ENCODE measurements at places on chromosomes 5 and 9.

DNA sequence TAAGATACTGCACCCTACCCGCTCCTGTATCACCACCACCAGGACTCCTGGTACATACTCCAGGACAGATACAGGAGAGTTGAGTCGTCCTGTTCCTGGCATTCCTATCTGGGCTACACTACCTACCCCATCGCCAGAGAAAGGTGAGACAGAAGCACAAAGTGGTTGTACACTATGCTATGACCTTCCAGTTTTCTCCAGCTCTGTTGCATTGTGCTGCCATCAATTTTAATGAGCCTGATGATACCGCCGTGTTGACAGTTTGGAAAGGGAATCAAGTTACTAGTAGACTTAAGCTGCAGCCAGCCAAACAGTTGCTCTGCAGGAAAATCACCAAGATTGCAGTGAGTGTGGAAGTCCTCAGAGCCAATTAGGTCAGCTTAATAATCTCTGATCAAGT, 35.2 kb downstream of the ANP32B start:
- DNase-seq, result no peak

- DNase-seq, result no peak
These were observed 4.3 kb upstream of the FYB1 start for GRCh38 chr5:39223565-39224156.

- DNase-seq, result no peak
These were observed 21.5 kb upstream of the WHRN start for GRCh38 chr9:114526807-114527206.

GRCh38 chr5:177511181-177511580, 1.6 kb upstream of the DOK3 start:
- no peak for DNase-seq

- DNase-seq, result no peak
These were observed 40.4 kb upstream of the HSPB3 start for GRCh38 chr5:54415147-54415546.

GRCh38 chr5:67283275-67283987, 86.8 kb upstream of the CD180 start:
- DNase-seq, result no peak

DNA sequence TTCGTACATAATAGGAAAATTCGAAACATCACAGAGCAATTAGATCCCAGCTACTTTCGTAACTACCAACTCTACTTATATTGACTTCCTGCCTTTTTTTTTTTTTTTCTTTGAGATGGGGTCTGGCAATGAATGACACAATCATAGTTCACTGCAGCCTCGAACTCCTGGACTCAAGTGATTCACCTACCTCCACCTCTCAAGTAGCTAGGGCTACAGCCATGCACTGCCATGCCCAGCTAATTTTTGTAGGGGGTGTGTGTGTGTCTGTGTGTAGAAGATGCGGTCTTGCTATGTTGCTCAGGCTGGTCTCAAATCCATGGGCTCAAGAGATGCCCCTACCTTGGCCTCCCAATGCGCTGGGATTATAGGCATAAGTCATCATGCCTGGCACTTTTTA, 5.8 kb upstream of the PAIP2 start:
- DNase-seq, result no peak

GRCh38 chr5:127013407-127013806, 17.0 kb downstream of the MARCHF3 start:
- no peak for DNase-seq

DNA sequence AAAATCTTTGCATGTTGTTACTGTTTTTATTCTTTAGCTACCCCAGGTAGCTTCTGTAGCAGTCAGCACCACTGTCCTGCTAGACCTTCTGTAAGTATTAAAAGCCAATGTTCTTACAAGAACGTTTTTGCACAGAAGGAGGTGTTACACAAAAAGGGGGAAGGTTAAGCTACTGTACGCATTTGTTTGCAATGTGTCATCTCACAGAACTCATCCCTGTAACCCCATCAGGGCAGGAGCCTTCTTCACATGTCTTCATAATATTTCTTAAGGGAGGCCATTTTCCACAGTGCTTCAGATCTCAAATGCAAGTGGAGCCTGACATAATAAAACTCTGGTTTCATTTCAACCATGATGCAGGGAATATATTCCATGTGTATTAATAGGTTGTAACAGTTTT, 67.9 kb downstream of the OSMR start:
- DNase-seq, result no peak

- no peak for DNase-seq
These were observed 90.8 kb upstream of the NR5A1 start for GRCh38 chr9:124598048-124598447.

- no peak for DNase-seq
These were observed 278.8 kb downstream of the GAS1 start for GRCh38 chr9:86668488-86668887.

DNA sequence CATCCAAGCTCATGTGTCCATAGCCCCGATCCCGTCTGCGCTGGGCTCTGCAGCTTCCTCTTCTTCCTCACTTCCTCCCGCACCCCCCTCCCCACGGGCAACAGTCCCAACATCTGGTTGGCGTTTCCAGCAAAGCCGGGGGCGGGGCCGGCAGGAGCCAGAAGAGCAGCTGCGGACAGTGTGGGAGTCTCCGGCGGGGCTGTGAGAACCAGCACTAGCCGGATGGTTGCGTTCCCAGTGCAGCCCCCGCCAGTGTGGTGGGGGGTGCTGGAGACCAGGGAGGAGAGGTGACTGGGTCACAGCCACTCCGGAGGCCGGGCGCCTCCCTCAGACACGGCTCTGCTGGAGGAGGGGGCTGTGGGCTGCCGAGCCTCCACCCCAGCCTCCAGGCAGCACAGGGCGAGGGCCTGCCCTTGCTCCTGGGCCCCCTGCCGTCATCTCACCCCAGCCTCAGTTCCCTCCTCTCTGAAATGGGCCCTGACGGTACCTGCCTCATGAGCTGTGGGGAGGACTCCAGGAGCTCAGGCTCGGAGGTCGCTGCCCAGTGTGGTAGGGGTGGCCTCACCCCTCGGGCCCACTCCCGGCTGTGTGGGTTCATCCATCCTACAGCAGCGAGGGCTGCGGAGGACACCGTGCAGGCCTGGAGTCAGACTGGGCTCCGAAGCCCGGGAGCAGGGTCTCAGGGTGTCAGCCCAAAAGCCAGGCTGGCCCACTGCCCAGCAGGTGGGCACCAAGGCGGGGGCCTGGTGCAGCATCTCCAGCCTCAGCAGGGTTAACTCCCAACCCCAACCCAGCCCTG, 41.5 kb upstream of the NOTCH1 start:
- no peak for DNase-seq

- no peak for DNase-seq
These were observed 63.4 kb downstream of the MTREX start for GRCh38 chr5:55371145-55371544.

- no peak for DNase-seq
These were observed 56.1 kb downstream of the HRH2 start for GRCh38 chr5:175713930-175714329.

- no peak for DNase-seq
These were observed 16.3 kb upstream of the OLFM1 start for GRCh38 chr9:135070964-135071735.

DNA sequence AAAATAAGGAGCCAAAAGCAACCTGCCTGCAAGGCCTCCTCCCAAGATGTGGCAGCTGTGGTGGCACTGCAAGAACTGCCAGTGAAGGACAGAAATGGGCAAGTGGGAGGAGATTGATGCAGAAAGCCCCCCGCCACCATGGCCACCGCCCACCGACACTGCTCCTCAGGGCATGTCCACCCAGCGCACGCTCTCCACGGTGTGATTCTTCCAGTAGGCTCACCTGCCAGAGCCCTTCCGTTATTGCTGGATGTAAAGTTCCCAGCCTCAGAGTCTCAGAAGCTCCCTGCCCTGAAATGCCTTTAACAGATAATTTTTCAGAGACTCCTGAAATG, 155.2 kb upstream of the PHYKPL start:
- DNase-seq, result no peak

GRCh38 chr9:105850852-105851500, 156.6 kb downstream of the TMEM38B start:
- DNase-seq, result no peak

- no peak for DNase-seq
These were observed 21.7 kb upstream of the VLDLR start for GRCh38 chr9:2599896-2600295.

- DNase-seq, result no peak
These were observed 244.0 kb downstream of the ARHGAP26 start for GRCh38 chr5:143014017-143014651.

DNA sequence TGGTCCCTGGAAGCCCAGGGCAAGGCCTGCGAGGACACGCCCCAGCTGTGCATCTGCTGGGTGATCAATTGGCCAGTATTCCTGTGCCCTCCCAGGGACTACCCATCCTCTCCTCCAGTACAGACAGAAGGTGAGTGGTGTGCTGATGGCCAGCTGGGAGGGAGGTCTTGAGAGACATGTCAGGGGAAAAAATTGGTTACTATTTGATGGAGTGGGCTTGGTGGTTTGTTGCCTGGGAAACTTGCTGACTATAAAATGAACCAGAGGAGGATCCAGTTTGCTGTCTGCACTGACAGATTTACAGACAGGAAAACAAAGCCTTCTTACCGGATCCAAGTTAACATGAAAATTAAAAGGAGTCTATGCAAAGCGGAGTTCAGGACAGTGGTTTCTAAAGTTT, 40.3 kb downstream of the MAP1B start:
- no peak for DNase-seq

DNA sequence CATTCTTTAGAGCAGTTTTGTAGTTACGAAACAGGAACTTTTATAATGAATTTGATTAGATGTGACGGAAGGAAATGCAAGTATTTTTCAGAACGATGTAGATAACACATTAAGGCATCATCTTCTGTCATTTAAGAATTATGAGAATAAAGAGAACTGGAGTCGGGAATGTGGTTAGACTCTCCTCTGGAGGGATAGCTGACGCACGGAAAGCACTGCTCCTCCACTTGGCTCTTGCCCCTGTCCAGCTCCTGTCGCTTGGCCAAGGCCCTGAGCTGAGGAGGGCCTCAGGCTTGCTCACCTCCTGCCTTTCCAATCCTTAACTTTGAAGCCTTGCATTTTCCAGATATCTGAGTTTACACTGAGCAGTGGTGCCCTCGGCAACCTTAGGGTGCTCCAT, 60.5 kb downstream of the MAP1B start:
- DNase-seq, result no peak

Measured in activated naive CD4-positive, alpha-beta T cell (primary cell).